ENCODE measurements at places on chromosomes 3 and 15. TPM values are rescaled to one million over a fixed set of nuclear protein-coding genes. Genes with fewer than 3 reads are reported as not detected.

The UROC1 gene
- total RNA-seq = not detected

The SCN11A gene
- not detected for total RNA-seq

The SPSB4 gene
- not detected for total RNA-seq

The GALNT15 gene
- 16.0 TPM for total RNA-seq

The TRPM1 gene
- total RNA-seq = not detected

The GABRG3 gene
- total RNA-seq = not detected

The ABI3BP gene
- total RNA-seq = 3.5 TPM

The FGF7 gene
- 393 TPM for total RNA-seq

The CIB2 gene
- total RNA-seq = 1.1 TPM

The NR2F2 gene
- total RNA-seq = 13.2 TPM
